Activated T-cell treated with anti-CD3 and anti-CD28 coated beads, Interleukin-2, amount 50 U/mL, for 72 hours (primary cell): ENCODE measurements at places on chromosomes 3 and 15.

- DNase-seq: peak; percentile 35
These were observed 333.0 kb upstream of the SATB1 start for GRCh38 chr3:18758047-18758704.

DNA sequence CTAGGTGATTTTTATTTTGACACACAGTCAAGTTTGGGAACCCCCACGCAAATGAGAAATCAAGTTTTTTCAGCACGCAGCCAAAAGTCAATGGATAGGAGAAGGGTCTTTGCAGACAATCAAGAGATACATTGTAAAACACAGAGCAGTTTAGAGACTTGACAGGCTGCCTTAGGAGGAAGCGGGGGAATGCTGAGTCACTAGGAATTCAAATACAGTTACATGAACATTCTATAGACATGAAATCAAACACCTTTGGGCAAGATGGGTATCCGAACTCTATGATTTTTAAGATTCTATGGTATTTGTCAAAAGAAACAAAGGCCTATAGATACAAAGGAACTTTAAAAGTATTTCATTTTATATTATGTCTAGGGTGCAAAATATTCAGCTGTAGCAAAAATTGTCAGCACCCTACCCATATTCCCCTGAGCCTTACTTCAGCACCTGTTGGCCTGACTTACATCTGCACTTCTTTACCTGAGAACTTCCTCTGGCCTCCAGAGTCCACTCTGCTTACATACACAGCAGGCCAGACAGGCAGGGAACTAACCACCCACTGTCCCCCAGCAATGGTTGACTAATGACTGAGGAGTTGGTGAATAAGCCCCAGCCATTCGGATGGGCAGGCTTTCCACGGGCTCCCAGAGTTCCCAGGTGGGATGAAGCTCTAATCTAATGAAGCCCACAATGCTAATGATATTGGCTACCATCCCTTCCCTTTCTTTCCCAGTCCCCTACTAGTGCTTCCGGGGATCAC is 289.3 kb upstream of the RORA start:
- DNase-seq: no peak

- no peak for DNase-seq
These were observed 83.0 kb upstream of the NAALADL2 start for GRCh38 chr3:174776123-174776522.

DNA sequence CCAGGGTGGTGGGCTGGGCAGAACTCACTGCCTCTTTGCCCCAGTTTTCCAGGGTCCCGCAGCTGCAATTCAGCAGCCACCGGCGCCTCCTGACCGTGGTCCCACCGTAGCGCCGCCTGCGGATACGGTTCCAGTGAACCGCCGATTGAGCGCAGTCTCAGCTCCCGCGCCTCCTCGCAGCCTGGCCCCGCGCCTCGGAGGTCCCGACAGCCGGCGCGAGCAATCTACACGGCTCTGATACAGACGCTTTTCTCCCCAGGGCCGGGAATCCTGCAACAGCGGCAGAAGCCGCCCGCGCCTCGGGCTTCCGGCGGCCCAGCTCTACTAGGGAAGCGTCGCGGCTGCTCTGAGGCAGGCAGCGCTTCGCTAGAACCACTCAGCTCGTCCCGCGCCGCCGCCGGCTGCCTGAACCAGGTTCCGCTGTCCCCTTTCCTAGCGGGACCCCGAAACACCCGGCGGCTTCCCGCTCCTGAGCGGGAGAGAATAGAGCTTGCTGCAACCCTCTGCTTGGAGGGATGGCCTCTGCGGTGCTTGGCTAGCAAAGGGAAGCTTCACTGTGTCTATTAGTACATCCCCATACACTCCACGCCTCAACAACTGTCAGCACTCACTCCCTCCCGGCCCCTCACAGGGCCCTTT is 3.1 kb downstream of the FOXL2NB start:
- DNase-seq: peak; percentile 38

DNA sequence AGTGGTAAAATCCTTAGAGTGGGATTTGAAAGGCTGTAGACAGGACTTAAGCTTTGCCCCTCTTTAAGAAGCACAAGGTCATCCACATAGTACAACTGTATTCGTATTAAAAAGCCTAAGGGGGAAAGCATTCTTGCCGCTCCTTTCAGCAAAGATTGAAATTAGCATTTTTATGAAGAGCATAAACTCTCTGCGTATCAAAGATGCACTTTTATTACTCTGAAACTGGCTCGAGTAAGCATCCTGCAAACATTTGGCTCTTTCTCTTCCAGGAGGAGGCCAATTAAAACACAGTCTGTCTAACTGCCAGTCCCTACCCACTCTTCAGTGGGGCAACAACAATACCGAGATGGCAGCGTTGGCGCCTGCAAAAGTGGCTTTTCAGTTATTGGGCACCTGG is 192.5 kb upstream of the TPRG1 start:
- DNase-seq: no peak

DNA sequence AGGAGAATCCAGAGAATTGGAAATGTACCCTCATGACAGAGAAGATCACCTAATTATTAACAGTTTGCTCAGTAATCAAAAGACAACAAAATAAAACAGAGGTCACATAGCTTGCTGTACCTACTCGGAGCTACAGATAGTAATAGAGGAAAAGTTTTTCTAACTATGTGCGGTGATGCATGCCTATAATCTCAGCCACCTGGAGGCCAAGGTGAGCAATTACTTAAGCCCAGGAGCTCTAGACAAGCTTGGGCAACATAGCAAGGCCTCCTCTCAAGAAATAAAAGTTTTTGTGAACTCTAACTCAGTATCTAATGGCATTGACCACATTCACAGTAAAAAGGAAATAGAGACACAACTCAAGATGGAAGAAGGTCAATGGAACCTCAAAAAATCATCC is 243.6 kb downstream of the ATP8B4 start:
- no peak for DNase-seq

GRCh38 chr3:33331414-33331813 is 54.2 kb downstream of the FBXL2 start:
- no peak for DNase-seq

DNA sequence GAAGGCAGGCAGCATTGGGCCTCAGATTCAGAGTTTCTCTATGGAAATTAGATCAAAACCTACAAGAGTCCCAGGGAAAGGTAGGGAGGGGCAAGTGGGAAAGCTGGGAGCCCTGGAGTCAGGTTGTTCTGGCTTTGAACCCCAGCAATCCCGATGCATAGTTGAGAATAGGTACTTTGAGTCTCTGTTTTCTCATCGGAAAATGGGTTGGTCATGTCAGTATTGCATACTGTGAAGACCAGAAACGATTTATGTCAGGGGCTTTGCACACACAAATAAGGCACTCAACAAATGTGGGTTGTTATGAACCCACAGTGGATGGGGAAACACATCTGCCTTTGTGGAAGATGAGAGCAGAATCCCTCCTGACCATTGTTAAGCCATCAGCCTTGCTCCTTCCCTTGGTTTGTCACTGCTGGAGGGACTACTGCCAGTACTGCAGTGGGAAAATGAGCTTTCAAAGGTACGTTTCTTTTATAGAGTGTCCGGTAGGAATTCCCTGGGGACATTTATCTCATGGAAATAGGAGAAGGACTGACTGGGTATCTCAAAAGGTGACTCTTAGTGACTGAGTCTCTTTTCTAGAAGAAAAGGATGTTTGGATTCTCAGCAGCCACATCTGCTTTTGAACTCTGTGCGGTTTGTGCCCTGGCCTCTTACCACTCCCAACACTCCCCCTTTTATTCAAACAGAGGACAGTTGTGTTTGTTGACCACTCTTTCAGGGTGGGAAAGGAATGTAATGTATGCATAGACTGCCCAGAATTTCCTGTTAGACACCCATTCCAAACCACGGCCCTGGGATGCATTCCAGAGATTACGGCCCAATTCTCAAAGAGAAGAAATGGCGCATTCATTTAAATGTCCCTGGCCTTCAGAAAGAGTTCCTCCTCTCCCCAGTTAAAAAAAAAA is 54.6 kb upstream of the VILL start:
- DNase-seq: no peak

- no peak for DNase-seq
These were observed 289.6 kb downstream of the EFHB start for GRCh38 chr3:19644405-19644804.

DNA sequence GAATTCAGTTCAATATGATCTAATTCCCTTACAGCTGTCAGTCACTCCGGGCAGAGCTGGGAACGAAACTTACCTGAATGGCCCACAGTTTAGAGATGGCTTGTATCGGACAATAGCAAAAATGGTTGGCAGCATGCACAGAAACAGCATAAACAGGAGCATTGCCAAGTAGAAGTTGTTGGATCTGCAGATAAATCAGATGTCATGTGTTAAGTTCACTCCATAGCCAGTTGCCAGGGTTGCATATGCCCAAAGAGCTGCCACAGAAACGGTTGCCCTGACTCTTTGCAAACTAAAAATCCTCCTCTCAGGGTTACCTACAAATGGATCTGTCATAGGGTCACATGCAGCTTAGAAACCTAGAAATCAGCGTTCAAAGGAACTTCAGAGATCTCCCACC is 15.4 kb upstream of the STARD5 start:
- DNase-seq: no peak

- DNase-seq: peak; percentile 1
These were observed 650 bp downstream of the PYGO1 start for GRCh38 chr15:55587321-55588069.

- DNase-seq: no peak
These were observed 373.1 kb upstream of the TPRG1 start for GRCh38 chr3:188798556-188799145.

DNA sequence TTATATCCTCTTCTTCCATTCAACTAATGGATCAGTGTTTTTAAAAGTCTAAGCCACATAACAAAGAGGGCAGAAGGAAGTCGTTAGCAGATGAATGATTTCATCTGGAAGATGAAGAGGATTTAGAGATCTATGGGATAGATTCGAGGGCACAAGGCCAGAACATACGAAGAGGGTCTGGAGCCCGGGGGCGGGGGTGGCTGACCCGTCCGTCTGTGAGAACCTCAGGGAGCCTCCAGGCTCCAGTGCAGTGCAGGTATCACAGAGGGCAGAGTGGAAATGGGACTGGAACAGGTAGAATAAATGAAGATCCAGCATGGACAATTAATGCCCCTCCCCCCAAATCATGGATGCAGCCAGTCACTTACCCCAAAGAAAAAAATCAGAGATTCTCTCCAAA is 1.5 kb upstream of the GOLGA8B start:
- DNase-seq: no peak
